Activated CD4-positive, alpha-beta T cell treated with anti-CD3 and anti-CD28 coated beads, Interleukin-2, amount 50 U/mL, for 1 hour (primary cell): ENCODE measurements at places on chromosomes 7 and 10.

DNA sequence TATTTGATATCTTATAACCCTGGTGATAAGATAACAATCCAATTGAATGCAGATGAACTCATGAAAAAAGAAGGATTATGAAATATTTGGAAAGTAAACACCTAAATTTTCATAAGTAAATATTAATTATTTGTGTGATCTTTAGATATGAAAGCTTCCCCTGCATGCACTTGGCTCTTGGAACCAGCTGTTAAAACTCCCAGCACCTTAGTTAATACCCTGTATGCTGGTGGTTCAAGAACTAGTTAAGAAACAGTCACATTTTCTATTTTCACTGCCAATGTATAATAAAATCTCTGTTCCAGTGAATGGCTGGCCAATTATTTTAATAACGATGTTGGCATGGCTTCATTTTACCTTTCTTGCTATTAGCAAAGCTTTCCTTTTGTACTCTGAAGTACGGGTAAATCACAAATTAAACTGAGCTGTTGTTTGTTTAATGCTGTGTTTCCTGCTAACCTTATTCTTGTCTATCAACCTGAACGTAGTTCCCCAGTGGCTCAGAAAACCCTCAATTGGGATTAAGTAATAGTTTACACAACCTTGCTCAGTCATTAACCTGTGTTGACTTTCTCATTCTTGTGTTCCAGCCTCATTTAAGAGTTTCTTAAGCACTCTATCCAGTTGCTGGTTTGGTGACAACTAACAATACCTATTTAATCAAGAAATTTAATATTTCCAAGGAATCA lies 38.9 kb downstream of the MET start:
- no peak for DNase-seq

GRCh38 chr7:11343818-11344413 lies 370.2 kb downstream of the PHF14 start:
- no peak for DNase-seq

DNA sequence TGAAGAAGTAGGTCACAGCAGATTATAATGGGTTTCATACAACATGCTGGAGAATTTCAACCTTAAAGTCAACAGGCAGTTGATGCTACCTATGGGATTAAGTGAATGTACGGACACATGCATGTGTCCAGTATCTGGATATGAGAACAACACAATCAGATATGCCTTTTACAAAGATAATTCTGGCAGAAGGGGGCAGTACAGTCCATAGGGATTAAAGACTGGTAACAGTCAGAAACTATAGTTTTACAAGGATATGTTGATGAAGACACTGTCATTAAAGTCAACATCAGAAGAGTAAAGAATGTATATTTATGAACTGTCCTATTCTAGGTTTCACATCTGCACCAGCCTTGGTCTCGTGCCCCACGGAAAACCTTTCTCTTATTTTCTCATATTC lies 41.5 kb downstream of the ANKMY2 start:
- DNase-seq = no peak

DNA sequence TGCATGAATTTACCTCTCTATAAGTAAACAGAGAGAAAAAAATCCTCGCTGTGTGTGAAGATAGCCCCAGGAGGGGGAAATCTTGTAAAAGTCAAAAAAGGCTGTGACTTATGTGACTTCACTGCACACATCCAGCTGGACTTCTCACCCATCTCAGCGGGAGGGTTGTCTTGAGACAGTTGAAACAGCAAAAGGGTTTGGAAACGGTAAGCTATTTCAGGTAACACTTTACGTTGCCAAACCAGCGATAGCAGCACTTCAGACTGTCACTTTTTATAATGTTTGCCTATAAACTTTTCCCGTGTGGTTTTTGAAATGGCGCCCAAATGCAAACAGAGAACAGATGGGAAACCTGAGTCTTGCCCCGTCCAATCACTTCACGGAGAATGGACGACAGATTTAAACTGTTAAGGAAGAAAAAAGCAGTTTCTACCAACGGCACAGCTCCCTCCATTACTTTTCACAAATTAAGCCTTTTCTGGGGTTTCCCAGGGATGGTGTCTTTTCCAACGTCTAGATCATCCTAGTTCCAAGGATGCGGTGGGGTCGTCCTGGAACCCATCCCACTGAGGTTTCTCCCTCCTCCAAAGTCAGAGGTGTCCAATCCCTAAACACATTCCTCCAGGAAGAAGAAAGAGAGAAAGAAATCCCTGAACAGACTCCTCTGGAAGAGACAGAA lies 25.2 kb downstream of the FGFR2 start:
- no peak for DNase-seq

DNA sequence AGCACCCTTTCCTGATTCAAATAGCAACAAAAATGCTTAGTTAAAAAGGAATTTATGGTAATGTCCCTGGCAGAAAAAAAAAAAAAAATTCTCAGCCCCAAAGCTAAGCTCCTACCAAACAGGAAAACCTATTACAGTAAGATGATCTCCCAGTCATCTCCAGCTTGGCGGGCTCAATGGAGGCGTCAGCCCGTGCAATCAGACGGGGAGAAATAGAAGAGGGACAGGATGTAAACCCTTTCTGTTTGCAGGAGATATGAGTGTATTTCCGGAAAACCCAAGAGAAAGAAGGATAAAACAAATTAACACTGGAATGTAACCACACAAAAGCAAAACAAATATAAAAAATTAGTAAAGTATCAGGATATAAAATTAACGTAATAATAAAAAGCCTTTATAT lies 242.8 kb downstream of the TCERG1L start:
- DNase-seq = no peak

- DNase-seq = no peak
Observed at GRCh38 chr7:155198901-155199845, 98.5 kb upstream of the INSIG1 start.
